ENCODE measurements at places on chromosomes 4 and X. TPM values are rescaled to one million over a fixed set of nuclear protein-coding genes. Genes with fewer than 3 reads are reported as not detected.

The JAKMIP1 gene
- 0.22 TPM for total RNA-seq

The DCAF12L1 gene
- not detected for total RNA-seq

GRCh38 chr4:81648576-81649275 is 177.0 kb upstream of the RASGEF1B start:
- DNase-seq: no peak

The HOPX gene
- total RNA-seq: not detected

- DNase-seq: no peak
Measured at GRCh38 chr4:4524364-4524763, 17.5 kb downstream of the STX18 start.

The PACRGL gene
- total RNA-seq: 65.3 TPM

- no peak for DNase-seq
Measured at GRCh38 chrX:16711219-16711811, 1.2 kb downstream of the CTPS2 start.

DNA sequence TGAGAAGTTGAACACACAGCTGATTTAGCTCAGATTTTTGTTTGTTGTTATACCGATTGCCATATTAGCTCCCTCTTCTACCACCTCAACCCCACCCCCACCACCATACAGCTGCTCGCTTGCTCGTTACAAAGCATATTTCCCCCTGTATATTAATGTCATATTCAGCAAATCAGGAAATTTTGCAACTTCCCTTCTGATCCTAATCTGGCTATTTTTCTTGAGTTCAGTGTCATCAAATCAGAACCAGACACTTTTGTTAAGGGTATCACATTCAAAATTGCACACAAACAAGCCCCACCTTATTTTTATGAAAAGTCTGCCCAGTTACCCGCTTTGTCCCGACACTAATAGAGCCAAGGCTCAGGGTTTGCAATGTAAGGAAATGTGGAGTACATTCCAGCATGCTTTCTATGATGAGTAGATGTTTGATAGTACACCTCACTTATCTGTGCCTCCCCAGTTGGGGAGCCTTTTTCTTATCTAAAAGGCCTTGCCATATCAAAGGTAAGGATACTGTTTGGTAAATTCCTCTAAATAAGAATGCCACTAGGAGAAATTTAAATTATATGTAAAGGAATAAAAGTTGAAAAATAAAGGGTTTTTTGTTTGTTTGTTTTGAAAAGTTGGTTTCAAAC is 212.2 kb downstream of the CBR4 start:
- DNase-seq: no peak

The GAGE13 gene
- total RNA-seq: not detected

All from A172 (cell line).